Lung (tissue), 17 donors: ENCODE measurements at places on chromosomes 7 and 10. TPM values are rescaled to one million over a fixed set of nuclear protein-coding genes. Genes with fewer than 3 reads are reported as not detected.

SUN3 gene
- polyA plus RNA-seq: 0.53 TPM

PHKG1 gene
- 0.71 TPM for polyA plus RNA-seq

LIPN gene
- polyA plus RNA-seq: not detected

GPRIN2 gene
- polyA plus RNA-seq: 17.7 TPM

MSMB gene
- 18.5 TPM for polyA plus RNA-seq
